IPS-NIHi11 (cell line): ENCODE measurements at places on chromosomes 5 and 9.

- DNase-seq, result no peak
Measured at GRCh38 chr9:36893184-36893583, 140.9 kb downstream of the PAX5 start.

DNA sequence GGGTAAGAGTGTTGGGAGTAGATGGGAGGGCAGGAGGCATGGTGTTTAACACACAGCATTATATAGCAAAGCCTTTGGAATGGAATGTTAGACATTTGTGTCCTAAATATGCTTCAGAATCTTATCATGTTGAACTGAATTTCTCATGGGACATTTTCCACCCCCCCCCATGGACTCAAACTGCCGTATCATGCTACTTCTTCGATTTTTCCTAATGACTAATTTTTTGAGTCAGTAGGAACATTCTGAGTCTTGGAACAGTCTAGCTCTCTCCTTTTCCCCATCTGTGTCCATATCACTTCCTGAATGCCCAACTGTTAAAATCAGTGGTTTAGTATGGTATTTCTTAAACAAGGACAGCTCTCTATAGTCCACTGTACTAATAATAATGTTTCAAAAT lies 380.6 kb downstream of the TLE4 start:
- no peak for DNase-seq

GRCh38 chr5:16033187-16033925 lies 146.2 kb downstream of the MARCHF11 start:
- no peak for DNase-seq

DNA sequence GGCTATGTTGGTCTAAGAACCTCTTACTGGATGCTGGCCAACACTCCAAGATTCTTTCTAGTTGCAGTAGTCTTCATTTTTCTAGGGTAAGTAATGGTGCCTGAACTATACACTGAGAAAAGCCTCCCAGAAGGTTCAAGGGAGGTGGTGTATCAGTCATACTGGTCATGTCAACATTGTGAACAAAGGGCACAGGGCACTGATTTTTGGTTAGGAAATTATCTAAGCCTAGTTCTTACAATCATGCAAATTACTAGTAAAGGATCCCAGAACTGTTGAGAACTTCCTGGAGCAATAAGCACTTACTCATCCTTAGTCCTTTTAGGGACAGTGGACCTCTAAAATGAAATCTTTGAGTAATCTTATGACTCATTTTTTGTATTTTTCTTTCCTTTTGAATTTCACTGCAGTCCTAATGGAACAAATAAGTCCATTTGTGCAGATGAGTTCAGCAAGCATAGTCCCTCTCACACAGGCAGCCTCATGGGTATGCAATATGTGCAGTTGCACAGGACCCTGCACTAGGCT lies 21.1 kb upstream of the CDC42SE2 start:
- no peak for DNase-seq

- no peak for DNase-seq
Measured at GRCh38 chr5:149966946-149967345, 6.4 kb downstream of the SLC26A2 start.
